Vagina (tissue), 2 donors: ENCODE measurements at places on chromosomes 6 and 20. TPM values are rescaled to one million over a fixed set of nuclear protein-coding genes. Genes with fewer than 3 reads are reported as not detected.

DNA sequence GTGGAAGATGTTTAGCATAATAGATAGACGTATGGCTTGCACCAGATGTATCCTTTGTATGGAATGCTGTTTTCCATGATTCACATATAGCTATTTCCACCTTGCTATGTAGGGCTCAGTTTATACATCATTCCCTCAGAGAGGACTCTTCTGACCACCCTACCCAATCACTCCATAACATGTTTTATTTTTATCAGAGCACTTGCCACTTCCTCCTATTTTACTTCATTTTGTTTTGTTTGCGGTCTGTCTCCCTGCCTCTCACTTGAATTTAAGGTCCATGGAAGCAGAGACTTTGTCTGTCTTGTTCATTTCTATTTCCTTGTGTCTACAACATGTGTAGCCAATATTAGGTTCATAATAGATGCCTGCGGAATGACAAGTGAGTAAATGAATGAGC, 266.9 kb upstream of the CITED2 start:
- no peak for DNase-seq

Gene SAMD10
- total RNA-seq, result 11.8 TPM

GRCh38 chr6:13390658-13391057, 62.3 kb upstream of the TBC1D7 start:
- no peak for DNase-seq

- no peak for DNase-seq
Observed at GRCh38 chr6:134199848-134200606, 117.9 kb downstream of the SGK1 start.

GRCh38 chr6:25606151-25606550, 45.9 kb upstream of the SCGN start:
- no peak for DNase-seq

DNA sequence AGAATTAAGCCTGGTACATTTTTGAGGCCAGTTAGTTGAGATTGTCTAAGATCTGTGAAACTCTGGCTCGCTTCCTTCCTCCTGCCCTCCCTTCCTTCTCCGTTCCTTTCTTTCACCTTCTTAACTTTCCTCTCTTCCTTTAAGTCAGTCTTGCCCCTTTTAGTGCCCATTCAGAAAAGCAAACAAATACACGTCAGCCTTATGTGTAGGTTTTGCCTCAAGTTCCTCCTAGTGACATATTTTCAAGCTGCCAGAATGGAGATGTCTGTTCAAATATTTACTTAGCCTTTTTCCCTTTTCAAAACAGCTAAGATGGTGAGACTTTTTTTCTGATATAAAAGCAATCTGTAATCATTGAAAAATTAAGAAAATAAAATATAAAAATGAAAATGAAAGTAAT, 178.4 kb downstream of the FARS2 start:
- DNase-seq, result no peak

GRCh38 chr6:24019393-24019792, 106.6 kb upstream of the NRSN1 start:
- DNase-seq, result no peak

- DNase-seq, result no peak
Observed at GRCh38 chr6:6696867-6697531, 108.5 kb downstream of the LY86 start.

Gene RIN2
- total RNA-seq, result 86.9 TPM

GRCh38 chr20:37915434-37915787, 12.5 kb downstream of the VSTM2L start:
- no peak for DNase-seq

Gene C20orf96
- 2.7 TPM for total RNA-seq

DNA sequence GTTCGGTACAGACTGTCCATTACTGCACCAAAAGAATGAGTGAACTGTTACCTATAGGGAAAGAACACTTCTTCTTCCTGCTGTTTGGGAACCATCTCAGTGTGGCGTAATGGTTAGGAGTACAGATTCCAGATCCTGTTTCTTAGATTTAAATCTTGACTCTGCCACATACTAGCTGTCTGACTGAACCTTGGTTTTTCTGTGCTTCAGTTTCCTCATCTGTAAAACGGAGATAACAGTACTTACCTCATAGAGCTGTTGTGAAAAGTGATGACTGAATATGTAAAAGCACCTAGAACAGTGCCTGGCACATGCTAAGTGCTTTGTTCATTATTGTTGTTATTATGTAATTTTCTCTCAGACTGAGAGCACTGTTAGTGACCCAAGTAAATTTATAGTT, 39.8 kb downstream of the STX11 start:
- DNase-seq, result no peak

Gene DDO
- not detected for total RNA-seq

GRCh38 chr20:52974179-52974594, 2.0 kb downstream of the TSHZ2 start:
- DNase-seq, result no peak

GRCh38 chr6:66103354-66103753, 396.3 kb upstream of the EYS start:
- DNase-seq, result no peak

Gene WFDC9
- total RNA-seq, result not detected

Gene UBD
- total RNA-seq, result not detected

Gene B3GAT2
- total RNA-seq, result not detected

DNA sequence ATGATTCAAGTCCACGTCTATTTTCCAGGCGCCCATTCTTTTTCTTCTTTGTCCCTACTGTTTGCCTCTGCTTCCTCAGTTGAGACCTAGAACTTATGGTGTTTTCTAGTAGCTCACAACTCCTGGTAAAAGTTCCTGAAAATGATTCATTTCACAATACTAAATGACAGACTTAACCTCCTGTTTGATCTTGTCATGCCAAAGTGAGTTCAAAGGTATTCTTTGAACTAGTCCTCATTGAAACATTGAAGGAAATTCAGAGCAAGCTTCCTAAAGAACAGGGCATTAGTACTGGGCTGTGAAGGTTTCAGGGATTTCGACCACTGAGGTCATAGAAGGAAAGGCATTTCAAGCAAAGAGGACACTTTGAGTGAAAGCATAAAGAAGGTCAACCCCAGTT, 132.8 kb downstream of the IBTK start:
- no peak for DNase-seq

- DNase-seq, result no peak
Observed at GRCh38 chr6:106617302-106617701, 12.0 kb downstream of the RTN4IP1 start.

GRCh38 chr6:33633084-33633461, 12.0 kb downstream of the ITPR3 start:
- DNase-seq, result no peak

DNA sequence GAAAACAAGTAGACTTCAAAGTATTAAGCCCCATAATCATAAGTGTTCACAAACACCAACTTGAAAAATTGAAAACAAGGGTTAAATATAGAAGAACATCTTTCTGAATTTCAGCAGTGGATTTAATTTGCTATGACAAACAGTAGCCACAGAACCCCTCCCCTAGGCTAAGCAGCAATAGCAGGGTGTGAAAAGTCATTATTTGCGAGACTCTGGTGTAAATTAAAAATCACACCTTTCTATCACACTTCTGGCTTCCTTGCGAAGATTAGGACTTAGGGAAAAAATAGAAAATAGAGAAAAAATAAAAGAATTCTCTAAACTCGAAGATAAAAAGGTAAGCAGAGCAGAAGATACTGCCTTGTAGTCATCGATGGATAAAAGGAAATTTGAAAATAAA, 6.1 kb downstream of the SAMD3 start:
- DNase-seq, result no peak

GRCh38 chr20:17568972-17569521, 828 bp upstream of the DSTN start:
- DNase-seq, result peak; percentile 97

DNA sequence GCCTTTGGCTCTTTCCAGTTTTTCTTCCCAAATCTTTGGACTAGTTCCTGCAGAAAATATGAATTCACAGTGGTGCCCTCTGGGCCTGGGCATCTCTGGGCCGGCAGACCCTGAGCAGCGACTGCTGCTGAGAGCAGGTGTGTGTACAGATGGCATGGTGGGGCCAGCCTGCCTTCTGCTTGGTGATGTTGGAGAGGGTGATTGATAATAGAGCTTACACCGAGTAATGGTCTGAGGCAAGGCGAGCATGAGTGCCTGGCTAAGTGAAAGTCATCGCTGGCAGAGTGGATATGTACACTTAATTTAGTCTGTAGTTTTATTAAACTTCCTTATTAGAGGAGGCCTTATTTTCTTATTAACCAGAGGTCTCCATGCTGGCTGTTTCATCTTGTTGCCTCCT, 156.9 kb downstream of the CDKAL1 start:
- DNase-seq, result no peak

Gene DBNDD2
- total RNA-seq, result 57.0 TPM

Gene HSPA1L
- total RNA-seq, result 0.98 TPM

GRCh38 chr20:14412065-14412681, 74.8 kb upstream of the FLRT3 start:
- no peak for DNase-seq

Gene HLA-DRA
- total RNA-seq, result 158 TPM

Gene PLTP
- total RNA-seq, result 292 TPM

DNA sequence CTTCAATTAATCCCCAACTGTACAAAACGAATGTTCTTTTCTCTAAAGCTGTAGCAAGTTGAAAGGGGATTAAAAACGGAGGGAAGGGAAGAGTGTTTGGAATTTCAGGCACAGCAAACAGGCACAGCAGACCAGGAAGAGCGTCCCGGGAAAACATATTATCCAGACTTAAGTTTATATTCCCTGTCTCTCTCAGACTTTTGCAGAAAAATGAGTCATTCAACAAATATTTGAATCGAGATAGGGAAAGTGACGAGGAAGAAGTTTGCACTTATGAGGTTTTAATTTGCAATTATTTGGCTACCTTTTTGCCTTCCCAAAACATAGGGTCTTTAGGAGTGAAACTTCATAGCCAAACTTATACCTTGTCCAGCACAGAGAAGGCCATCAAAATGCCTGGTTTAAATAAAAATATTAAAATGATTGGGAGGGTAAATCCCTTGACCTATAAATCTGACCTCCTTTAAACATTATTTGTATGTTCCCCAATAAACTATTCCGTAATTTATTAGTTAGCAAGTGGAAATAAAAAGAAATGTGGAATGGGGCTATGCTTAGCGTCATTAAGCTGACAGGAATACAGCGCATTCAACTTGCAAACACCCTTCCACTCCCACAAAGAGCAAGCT, 16.0 kb downstream of the HFE start:
- DNase-seq, result no peak

DNA sequence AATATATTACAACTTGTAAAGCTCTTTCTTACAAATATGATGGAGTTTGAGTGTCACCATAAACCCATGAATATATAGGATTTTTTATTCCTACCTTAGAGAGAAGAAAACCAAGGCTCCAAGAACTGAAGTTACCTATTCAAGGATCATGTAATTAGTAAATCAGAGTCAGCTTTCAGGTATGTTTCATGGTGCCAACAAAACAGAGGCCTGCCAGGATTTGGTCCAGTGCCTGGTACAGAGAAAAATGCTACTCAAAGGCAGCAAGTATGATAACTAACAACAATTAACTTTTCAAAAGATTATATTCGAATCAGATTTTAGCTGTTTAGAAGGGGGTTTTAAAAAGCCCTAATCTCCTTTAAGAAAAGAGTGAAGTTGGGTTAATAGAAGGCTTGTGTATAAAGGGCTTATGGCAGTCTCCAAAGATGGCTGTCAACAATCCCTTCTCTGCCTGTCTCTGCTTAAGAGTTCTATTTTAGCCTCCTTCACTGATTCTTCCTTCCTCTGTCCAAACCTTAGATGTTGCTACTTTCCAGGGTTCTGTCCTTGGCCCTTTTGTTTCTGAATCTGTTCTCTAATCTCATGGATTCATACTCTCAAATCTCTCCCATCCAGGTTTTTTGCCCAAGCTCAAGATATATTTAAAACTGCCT, 7.8 kb downstream of the MAP3K7 start:
- DNase-seq, result no peak

DNA sequence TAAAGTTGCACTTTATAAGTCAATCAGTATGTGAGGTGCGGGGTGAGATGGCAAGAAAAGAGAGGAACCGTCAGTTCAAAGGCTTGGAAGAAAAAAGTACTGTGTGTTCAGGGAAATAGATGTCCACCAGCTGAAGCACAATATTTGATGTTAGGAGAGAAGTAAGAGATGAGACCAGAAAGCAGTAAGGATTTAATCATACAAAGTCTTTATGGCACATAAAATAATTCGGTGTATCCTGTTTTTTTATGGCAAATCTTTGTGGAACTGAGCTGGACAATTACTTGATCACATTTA, 197.2 kb downstream of the FAXC start:
- no peak for DNase-seq

DNA sequence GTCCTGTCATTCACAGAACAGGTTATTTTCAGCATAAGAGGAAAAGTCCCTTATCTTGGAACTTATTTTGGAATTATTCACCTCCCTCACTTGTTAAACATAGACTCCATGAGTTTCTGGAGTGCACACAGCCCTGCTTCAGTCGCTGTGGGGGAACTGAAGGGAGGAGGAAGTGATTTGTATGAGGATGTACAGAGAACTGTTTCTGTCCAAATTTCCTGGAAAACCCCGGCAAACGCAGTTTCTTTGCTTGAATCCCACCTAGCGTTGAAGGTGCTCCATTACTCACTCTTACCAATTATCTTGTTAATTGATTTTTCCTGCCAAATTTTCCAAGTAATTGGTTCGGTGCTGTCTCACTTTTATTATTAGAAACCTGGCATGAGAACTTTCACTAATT, 78.0 kb upstream of the AGPAT4 start:
- no peak for DNase-seq

- no peak for DNase-seq
Observed at GRCh38 chr6:129320892-129321291, 389.1 kb downstream of the ARHGAP18 start.

Gene UNC93A
- total RNA-seq, result 2.0 TPM

Gene ESR1
- 50.3 TPM for total RNA-seq

DNA sequence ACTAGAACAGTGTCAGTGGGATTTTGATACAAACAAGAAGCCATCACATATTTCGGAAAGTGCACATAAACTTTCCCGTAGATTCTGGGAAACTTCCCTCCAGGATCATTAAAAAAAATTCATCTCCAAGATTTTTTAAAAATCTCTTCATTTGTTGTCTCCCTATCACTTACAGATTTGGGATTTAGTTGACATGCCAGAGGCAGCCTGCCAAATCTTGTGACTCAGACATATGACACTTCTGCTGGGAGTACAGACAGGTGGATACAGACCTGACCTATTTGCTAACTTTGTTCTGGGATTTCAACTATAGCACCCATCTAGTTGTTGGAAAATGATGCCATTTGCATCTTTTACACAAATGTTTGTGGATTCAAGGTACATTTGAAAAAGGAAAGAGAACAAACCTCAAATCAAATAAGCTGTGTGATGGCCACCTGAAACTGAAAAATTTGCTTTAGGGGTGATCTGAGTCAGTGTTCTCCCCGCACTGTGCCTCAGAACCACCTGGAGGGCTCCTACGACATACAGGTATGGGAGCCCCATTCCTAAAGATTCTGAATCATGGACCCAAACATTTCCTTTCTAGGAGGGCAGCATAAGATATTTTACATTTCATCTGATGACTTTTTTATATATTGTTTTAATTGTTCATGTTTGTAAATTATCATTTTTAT, 21.9 kb upstream of the CD2AP start:
- DNase-seq, result no peak

DNA sequence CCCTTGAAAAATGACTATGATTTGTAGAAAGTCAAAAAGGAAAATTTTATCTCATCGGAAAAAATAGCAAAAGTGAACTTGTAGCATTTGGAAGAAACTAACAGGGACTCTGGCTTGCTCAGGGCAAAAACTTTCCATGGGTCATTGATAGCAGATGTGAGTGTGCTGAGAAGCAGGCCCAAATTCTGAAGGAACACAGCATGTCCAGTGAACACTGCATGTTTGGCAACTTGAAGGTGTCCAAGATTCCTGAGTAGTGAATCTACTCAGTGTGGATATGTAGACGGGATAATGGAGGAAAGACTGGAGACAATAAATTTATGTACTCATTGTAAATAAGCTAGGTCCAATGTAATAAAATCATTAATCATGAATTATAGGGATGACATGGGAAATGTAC, 8.2 kb downstream of the SLC17A2 start:
- no peak for DNase-seq
